ENCODE measurements at places on chromosomes 5 and 9.

GRCh38 chr9:90921104-90921503 lies 119.5 kb downstream of the SYK start:
- DNase-seq, result no peak

DNA sequence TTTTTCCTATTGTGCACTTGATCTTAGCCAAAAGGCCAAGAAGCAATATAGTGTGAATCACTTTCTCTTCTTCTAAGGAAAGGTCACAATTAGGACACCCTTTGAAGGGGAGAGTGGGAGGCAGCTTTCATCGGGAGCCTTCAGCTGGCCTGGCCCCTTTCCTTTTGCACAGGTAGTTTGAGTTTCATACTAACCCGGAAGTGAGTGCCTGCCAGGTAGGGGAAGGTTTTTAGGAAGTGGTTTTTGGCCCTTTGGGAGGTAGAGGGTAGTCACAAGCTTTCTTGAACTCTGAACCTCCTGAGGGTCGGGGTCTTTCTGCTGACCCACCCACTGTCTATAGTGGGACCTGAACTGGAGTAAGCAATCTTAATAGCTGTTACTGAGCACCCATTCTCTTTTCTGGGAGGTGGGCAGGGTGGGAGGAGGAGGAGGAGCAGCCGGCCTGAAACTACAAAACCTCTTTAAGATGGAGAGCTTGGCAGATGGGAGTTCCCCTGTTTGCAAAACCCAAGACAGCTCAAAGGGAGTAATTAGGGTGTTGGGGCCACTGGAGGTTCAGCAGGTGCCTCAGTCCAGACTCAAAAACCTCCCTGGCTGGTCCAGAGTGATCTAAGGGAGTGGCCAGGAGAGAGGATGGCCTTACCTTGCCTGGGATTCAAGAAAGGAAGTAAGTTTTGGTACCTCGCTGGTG lies 6.0 kb downstream of the LARP1 start:
- DNase-seq, result no peak

GRCh38 chr5:139882961-139883539 lies 87.4 kb downstream of the PSD2 start:
- no peak for DNase-seq

DNA sequence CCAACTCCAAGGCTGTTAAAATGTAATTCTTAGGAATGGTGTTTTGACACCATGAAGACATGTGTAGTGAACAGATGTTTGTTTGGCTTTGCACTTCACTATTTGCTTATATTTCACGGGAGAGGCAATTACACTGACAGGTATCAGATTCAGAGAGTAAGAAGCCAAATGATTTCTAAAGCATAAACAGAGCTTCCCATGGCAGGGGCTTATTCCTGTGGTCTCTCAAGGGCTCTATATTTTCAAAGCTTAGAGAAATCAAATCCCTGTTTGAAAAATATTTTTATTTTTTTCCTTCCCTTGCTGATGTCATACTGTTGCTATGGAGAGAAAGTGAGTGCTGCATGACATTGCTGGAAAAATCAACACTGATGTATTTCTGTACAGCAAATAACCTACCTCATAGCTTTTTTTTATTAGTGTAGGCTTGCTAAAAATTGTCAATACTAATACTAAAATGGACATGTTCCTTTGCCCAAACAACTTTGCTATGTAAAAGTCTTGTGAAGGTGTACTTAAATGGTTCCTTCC lies 161.4 kb downstream of the GIN1 start:
- no peak for DNase-seq

- no peak for DNase-seq
These were observed 111.8 kb downstream of the INIP start for GRCh38 chr9:112605963-112606699.

GRCh38 chr5:134902071-134902801 lies 2.7 kb upstream of the PCBD2 start:
- DNase-seq, result no peak

DNA sequence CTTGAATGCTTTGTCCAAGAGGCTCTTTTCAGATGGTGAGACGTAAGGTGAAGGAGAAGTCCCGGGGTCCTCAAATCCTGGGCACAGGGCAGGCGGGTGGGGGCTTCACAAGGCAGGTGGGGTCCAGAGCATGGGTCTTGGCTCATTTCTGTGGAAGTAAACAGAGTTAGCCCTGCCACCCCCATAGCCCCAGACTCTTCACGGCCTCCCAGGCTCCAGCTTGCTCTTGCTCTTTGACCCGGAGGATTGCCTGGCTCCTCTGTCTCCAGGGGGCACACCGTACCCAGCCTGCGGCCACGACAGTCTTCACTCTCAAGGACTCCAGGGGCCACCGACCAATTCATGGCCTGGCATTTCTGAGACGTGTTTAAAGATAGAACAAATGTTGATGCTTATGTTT lies 28.8 kb upstream of the POMT1 start:
- no peak for DNase-seq

DNA sequence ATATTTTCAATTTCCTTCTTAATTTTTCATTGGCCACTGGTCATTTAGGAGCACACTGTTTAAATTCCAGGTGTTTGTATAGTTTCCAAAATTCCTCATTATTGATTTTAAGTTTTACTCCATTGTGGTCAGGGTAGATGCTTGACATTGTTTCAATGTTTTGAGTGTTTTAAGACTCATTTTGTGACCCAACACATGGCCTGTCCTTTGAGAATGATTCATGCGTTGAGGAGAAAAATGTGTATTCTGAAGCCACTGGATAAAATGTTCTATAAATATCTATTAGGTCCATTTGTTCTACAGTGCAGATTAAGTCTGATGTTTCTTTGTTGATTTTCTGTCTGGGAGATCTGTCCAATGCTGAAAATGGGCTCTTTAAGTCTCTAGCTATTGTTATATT lies 24.4 kb upstream of the FNIP1 start:
- DNase-seq, result no peak

GRCh38 chr5:128446-128845 lies 36.5 kb downstream of the PLEKHG4B start:
- DNase-seq, result no peak

- DNase-seq, result no peak
These were observed 323.5 kb upstream of the SLC24A2 start for GRCh38 chr9:20112205-20112783.

DNA sequence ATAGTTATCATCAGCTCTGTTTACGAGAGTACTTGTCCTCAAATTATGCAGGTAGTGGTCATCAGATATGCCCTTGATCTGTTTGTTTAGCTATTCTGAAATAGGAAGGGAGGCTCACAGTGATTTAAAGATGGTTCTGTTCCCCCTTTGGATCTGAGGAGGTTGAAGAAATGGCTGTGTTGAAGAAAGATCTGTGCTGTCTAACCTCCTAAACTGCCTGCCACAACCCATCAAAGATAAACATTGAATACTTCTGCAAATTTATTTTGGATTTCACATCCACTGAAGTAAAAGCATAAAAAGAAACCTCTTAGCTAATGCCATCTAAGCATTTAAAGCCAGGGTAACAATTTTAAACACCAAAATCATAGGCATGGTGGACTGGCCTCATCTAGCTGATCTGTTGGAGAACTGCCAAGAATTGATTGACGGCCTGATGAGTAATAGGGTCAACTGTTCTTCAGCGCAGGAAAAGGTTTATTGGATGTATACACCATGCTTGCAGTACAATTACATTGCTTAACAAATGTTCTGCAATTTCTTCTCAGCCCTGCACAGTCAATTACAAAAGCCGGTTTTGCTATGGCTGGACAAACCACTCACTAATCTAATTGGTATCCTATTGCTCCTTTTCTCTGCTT lies 97.6 kb downstream of the SEMA6A start:
- no peak for DNase-seq

GRCh38 chr5:35230038-35230611 lies at the start of gene PRLR:
Gene PRLR, minus strand, starts transcription at chr5:35230487. Its CDS starts 140,867 bp downstream, at chr5:35089620.
- no peak for DNase-seq

- no peak for DNase-seq
These were observed 56.2 kb upstream of the TNPO1 start for GRCh38 chr5:72760259-72760658.

GRCh38 chr9:133768371-133768858 lies 30.3 kb upstream of the SARDH start:
- DNase-seq, result no peak

DNA sequence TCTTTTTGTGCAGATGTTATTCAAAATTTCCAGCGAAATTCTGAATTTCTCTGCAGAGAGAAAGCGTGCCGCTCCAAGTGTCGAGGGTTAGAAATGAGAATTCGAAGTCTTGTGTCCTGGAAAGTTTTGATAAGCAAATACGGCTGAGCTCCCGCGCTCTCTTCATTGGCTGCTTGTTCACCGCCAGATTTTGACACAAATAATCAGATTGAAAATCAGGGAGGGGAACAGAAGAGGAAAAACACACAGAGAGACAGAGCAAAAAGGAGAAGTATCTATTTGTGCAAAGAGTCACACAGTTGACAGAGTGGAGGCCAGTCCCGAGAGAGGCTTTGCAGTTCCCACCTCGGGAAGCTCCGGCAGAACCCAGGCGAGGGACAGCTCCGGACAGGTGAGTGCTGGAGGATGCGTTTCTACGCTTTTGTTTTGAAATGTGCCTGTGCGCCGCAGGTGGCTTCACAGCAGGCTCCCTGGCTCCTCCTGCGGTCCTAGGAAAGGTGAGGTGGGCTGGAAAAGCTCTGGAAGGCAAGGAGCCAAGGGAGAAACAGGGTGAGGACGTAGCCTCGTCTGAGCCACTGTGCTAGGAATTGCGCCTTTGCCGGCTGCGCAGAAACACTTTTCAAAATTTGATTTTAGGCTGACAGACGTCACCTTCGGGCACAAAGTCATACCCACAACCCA lies at the start of gene GFI1B:
TSS of gene GFI1B (plus strand) at position 244 of the 681 bp plus-strand sequence. CDS start 7,985 bp downstream, outside the sequence.
- DNase-seq, result no peak

- no peak for DNase-seq
These were observed 54.9 kb upstream of the OSMR start for GRCh38 chr5:38790891-38791290.

DNA sequence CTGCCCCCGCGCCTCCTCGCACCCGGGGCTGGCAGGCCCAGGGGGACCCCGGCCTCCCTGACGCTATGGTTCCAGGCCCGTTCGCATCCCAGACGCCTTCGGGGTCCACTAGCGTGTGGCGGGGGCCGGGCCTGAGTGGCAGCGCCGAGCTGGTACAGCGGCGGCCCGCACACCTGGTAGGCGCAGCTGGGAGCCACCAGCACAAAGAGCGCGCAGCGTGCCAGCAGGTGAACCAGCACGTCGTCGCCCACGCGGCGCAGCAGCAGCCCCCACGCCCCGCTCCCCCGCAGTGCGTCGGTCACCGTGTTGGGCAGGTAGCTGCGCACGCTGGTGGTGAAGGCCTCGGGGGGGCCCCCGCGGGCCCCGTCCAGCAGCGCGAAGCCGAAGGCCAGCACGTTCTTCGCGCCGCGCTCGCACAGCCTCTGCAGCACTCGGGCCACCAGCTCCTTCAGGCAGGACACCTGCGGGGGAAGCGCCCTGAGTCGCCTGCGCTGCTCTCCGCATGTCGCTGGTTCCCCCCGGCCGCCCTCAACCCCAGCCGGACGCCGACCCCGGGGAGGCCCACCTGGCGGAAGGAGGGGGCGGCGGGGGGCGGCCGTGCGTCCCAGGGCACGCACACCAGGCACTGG lies 548 bp downstream of the TERT start:
- no peak for DNase-seq

GRCh38 chr5:29208024-29208423 lies 1985.5 kb upstream of the CDH6 start:
- DNase-seq, result no peak

- DNase-seq, result no peak
These were observed 61.2 kb downstream of the CMYA5 start for GRCh38 chr5:79750611-79751510.

DNA sequence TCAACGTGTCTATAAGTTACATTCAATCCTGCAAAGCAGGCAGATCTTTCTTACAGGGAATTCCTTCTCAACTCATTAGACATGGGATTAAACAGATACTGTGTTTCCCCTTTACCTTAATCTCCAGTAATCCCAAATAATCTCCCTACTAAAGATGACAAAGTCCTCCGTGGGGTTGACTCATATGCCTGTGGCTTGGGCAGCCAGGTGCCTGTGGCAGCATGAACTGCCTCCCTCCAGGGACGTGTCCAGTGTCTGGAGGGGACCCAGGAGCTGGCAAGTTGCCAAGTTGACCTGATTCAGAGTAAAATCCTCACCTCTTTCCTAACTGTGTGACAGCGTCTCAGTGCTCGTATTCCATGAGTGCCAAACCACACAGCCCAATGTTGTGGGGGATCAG lies 94.6 kb upstream of the PTCH1 start:
- no peak for DNase-seq

- DNase-seq, result no peak
These were observed 60.7 kb downstream of the NSD1 start for GRCh38 chr5:177194268-177194667.

- DNase-seq, result no peak
These were observed 990.4 kb downstream of the EFNA5 start for GRCh38 chr5:106680330-106680729.

DNA sequence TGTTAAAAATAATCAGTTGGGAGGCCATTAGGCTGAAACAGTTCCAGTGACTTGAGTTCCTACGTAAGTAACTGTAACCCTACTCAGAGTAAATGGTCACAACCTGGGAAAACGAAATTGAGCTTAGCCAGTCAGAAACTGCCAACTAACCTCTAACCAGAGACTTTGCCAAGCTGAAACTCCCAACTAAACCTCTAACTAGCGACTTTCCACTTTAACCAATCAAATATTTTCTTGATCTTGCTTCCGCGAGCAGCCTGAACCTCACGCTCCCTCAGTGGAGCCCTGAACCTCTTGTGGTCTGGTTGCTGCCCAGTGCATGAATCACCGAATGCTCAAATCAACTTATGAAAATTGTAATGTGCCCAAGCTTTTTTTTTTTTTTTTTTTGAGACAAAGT lies 156.2 kb downstream of the MED10 start:
- DNase-seq, result no peak

DNA sequence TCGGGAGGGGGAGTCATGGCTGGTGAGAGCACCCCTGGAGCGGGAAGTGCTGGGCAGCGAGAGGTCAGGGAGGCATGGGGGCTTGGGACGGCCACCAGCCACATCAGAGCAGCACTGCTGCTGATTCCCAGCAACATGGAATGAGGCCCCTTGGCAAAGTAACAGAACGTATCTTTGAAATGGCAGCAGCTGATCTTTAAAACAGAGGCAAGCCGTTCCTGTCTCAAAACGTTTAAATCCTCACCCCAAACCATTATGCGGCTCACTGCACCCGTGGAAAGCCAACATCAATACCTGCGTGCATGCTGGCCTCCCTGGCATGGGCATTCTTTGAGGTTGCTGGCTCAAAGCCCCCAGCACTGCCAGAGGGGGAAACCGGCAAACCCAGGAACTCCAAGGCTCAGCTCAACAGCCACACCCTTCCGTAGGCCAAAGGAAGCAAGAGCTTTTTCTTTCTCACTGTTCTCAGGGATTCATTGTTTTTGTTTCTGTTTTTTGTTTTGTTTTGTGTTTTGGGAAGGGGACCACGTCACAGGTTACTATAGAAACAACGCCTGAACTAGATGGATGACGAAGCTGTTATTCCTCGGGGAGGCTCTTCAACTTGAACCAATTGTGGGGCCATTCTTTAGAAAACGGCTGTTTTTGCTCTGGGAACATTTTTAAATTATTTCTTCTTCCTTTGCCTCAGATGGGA lies 28.1 kb upstream of the OBP2B start:
- no peak for DNase-seq

DNA sequence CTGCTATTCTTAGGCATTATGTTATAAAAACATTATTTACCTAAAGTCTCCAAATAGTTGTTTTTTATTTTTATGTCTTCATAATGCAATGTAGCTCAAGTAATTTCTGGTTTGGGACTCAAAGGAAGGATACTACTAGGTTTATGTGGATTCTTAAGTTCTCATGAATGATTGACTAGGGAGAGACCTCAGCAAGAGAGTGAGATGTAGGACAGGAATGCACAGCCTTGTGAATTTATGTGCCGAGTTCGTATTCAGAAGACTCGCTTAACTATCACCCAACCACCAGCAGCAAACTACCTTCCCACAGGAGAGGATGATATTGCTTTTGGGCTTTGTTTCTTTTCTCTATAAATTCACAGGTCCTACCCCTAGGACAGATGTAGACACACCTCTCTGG lies 282.9 kb downstream of the ARHGEF28 start:
- no peak for DNase-seq
